ENCODE measurements at places on chromosomes 2 and 18.

DNA sequence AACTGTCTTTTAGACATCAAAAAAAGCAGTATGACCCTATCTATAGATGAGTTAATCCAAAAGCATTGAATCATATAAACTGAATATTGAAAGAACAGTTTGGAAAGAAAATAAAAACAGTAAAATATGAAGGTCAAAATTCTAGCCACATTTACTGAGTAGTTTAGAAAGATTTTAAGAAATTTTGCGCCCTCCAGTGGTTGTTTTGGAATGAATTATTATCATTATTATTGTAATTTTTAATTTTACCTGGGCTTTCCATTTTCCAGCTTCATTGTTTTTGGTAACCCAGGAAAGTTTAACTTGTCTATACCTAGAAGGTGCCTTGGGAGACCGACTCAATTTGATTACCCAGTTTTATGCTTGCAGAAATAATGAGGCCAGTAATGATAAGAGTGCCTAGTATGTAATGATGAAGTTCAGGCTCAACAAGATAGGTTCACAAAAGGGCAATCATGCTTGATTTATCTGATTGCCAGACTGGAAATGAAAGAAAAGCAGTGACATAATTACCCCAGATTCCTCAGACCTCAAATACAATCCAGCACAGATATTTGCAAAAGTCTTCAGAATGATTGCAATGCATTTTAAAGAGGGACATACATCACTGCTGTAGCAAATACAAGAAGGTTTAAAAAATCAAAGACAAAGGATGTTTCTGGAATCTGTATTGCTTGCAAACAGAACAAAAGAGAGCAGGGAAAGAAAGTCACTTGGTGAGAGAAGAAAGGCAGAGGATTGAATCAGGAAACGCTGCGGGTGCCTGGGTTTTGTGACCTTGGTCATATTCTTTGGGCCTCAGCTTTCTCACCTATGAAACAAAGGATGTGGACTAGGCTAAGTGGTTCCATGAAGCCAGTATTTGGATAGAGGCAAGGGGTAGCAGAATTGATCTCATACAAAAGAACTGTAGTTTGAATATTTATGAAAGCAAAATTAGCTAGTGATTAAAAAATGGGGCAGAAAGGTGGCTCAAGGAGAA is 153.8 kb downstream of the MAP2 start:
- DNase-seq: no peak

DNA sequence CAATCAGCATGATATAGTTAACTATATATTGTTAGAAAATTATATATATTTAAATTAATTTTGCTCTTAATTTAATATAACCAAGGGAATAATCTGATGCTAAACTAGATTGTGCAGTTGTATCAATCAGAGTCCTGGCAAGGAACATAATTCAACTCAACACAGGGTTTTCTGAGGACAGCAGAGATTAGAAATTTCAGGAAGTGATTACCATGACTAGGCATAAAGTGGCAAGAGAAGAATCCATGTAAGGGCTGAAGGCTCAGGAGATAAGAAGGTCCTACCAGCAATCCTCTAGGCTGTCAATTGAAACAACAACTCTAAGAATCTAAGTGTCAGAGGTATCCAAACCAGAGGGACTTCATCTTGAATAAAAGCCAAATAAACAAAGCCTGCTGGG is 807.8 kb downstream of the DSC3 start:
- no peak for DNase-seq

- DNase-seq: no peak
Observed at GRCh38 chr18:33924576-33924975, 300.1 kb downstream of the NOL4 start.

DNA sequence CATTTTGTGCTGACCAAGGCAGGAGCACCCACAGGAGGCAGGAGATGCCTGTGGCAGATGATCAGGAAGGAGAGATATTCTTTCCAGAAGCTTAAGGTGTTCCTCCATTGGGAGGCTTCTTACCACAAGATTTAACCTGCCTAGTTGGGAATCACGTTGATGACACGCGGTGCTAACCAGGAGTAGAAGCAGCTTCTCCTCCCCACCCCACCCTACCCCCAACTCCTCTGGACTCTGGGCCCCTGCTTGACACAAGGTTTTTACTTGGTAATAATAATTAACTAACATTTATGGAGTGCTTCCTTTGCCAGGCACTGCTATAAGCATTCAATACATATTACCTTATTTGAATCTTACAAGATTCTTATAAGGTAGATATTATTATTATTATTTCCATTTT is 62.5 kb upstream of the PAPOLG start:
- DNase-seq: no peak

DNA sequence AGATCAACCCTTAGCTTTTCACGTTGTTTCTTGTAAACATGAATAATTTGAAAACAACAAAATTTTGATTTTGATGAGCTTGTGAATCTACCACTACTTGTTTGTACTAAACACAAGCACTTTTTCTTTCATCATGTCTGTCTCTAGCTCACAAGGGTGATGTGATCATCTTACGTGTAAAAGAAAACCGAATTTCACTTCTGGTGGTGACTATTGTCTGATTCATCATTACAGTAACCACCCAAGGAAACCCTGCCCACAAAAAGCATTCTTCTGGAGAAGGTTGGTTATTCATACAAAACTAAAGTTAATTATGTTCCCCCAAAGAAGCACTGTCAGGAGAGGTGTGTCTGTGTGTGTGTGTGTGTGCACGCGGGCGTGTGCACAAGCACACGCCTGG is 285.4 kb downstream of the ZNF516 start:
- no peak for DNase-seq

DNA sequence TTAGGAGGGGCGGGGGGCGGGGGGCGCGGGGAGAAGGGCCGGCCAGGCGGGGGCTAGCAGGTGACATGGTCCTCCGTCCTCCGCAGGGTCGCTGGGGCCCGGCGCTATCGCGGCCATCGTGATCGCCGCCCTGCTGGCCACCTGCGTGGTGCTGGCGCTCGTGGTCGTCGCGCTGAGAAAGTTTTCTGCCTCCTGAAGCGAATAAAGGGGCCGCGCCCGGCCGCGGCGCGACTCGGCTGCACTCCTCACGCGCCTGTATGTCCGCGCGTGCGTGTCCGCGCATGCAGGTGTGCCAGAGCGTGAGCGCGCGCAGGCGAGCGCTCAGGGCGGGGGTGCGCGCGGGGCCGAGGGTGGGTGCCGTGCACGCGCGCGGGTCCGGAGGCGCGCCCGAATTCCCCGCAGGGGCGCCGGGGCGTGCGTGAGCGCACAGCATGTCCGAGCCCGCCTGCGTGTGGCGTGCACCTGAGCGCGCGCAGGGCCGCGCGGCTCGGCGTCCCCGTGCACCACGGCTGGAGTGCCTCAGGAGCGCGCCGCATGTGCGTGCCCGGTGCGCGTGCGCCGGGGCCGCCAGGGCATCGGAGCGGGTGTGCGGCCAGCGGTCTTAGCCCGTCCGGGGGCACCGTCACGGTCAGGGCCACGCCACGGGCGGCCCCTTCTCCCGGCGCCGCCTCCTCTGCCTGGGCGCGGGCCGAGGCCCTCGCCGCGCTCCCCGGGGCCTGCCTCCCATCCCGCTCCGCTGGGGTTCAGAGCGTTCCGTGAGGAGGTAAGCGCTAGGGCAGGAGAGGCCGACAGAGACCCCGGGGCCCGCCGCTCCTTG is 6.3 kb downstream of the SNORC start:
- DNase-seq: no peak

DNA sequence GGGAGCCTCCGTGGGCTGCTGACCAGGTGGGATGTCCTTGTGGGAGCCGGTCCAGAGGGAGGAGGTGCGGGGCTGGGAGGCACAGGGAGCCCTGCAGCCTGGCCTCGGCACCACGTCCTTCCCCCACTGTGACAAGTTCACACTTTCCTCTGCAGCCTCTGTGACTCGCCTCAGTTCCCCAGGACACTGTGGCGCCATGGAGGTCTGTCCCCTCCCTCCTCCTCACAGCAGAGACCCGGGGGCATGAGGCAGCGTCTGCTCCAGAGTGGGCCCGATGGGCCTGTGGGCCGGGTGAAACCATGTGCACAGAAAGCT is 27.3 kb upstream of the KCNG2 start:
- DNase-seq: no peak

GRCh38 chr2:241556746-241557145 is 1.8 kb upstream of the BOK start:
- DNase-seq: no peak

GRCh38 chr2:98829581-98830270 is 98.8 kb upstream of the MGAT4A start:
- DNase-seq: no peak

DNA sequence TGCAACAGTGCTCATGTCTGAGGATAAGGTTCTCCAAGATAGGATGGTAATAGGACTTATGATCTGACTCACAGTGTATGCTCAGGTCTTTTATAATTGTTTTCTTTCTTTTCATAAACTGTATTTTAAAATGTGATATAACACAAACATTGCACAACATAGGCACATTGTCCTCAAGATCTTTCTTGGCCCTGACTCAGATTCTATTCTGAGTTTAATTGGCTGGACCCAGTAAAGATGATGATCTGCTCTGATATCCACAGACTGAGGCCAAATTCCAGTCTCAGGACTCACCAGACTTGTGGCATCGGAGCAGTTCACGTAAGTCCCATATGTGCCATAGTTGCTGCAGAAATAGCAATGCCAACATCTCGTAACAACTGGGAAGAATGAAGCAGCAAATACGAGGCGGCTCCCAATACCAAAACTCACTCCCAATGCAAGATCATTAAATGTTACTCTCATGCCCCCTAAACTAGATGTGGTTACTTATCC is 448.9 kb upstream of the SLC14A2 start:
- no peak for DNase-seq

GRCh38 chr2:226702376-226702775 is 97.2 kb downstream of the IRS1 start:
- DNase-seq: no peak

DNA sequence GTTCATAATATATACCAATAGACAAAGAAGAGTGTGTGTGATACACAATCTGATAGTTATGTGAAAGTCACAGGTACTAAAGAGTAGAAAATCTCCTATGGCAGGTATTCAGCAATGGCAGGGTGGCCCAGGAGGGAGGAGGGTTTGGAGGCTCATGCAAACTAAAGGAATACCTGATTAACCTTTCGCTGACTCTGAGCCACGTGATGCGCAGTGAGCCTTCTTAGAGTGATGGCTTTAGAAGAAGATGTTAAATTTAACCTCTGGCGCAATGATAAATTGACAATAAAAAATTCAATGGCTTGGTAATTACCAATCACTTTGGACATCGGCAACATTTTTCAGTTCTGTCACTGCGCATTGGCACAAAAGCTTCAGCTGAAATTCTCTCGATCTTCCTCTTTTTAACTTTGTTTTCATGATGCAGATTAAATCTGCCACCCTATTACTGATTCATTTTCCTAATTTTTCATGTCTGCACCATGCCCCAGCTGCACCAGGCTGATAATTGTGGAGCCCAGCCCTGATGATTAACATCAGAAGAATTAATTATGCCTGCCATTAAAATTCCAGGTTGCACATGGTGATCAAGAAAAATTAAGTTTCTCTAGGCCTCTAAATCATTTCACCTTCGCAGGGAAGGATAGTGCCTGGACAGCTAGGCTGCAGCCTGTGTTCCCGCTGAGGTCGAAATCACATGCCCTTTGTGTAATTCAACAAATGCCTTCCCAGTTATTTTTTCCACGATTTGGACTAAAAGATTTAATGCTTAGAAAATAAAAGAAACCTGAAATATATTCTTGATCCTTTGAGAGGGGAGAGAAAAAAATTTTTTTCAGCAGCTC is 250.6 kb upstream of the HNRNPA3 start:
- no peak for DNase-seq

- no peak for DNase-seq
Observed at GRCh38 chr2:136363900-136364299, 246.0 kb upstream of the CXCR4 start.

DNA sequence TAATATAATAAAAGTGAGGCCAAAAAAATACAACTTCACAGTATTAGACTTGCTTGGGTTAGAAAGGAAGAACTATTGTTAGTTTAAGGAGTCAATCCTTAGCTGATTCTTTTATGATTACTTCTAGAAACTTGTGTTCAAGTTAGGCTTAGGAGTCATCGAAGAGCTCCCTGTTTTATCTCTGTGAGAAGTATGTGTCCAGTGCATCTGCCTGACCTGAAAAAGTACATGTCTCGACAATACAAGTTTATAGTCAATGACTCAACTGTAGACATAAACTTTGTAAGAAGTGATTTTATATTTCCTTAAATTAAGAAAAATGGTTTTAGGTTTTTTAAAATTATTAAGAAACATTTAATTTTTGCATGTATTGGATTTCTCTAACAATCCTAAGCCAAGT is 571.2 kb downstream of the ZEB2 start:
- no peak for DNase-seq

GRCh38 chr2:126449677-126450076 is 206.3 kb upstream of the GYPC start:
- no peak for DNase-seq
